ENCODE measurements at places on chromosomes 3 and 15.

DNA sequence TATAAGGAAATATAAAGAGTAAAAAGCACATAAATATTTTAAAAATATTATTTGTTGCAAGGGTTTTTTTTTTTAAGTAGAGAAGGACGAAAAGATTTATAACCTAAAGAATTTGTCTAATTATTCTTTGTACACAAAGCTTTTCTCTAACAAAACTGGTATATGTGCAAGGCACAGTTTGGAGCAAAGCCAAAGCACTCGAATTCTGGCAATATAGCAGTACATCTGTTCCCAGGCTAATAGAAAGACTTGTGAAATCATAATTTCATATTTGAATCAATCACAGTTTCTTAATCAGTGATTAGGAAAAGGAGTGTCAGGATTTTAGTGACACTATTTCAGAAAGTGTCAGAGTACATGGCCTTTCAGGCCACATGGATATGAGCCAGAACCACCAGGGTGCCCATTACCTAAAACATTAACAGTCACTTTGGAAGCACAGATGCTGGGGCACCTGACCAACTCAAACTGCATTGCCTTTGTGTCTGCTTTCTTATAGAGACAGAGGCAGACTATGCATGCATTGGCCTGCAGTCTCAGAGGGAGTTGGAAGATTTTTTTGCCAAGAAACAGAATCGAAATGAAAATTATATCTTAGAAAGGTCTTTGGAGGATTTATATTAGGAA lies 651.8 kb upstream of the SGO1 start:
- no peaks in the 10 kb centered on the region for H3K4me1 ChIP-seq
- no peak for DNase-seq
- H3K27me3 ChIP-seq, result no peaks in the 10 kb centered on the region
- no peaks in the 10 kb centered on the region for H3K36me3 ChIP-seq
- H3K4me3 ChIP-seq, result no peak overlapping the region

DNA sequence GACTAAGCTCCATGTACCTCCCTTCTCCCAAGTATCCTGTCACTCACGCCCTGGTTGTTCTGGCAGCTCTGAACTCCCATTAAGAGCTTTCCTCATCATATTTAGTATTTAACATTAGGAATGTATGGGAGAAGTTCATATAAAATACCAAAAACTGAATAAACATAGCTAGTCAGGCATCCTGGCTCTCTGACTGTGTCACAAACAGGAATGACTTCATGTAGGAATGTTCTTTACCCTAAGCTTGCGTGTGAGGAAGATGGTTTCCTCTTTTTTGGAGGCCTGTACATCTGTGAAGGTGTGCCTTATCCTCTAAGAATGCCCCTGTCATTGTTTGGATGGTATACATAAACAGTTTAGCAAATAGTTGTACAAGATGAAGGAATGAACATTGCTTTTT lies 38.6 kb downstream of the SEMA6D start:
- H3K27me3 ChIP-seq, result no peaks in the 10 kb centered on the region
- no peak overlapping the region for H3K27ac ChIP-seq
- no peak overlapping the region for H3K4me3 ChIP-seq
- H3K36me3 ChIP-seq, result no peaks in the 10 kb centered on the region

GRCh38 chr3:43370293-43370980 lies 84.1 kb downstream of the SNRK start:
- H3K27ac ChIP-seq, result no peak overlapping the region
- DNase-seq, result no peak
- no peaks in the 10 kb centered on the region for H3K27me3 ChIP-seq
- no peaks in the 10 kb centered on the region for H3K4me1 ChIP-seq

DNA sequence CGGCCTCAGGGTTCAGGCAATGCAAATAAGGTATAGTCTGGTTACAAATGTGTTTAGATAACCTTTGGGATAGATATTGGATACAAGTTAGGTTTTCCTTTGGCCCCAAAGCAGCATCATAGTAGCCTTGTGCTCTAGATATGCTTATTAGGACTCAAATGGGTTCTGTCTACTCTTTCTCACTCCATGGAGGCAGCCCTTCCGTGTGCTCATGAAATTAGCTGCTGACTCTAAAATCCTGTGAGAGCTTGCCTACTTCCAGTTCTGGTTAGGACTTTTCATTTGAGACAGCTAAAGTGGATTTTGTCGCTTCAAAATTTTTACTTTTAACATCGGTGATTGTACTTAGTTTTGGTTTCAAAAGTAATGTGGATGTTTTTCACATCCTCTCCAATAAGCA lies 1.6 kb downstream of the CDV3 start:
- H3K4me3 ChIP-seq, result peak overlapping the region; percentile 93
- DNase-seq, result no peak
- peaks cover 52% of the 10 kb centered on the region for H3K36me3 ChIP-seq
- peaks cover 48% of the 10 kb centered on the region for H3K4me1 ChIP-seq

- H3K27me3 ChIP-seq, result no peaks in the 10 kb centered on the region
- no peak for DNase-seq
- H3K4me1 ChIP-seq, result no peaks in the 10 kb centered on the region
- no peaks in the 10 kb centered on the region for H3K36me3 ChIP-seq
- no peak overlapping the region for H3K4me3 ChIP-seq
- H3K27ac ChIP-seq, result no peak overlapping the region
Observed at GRCh38 chr3:157514371-157514895, 11.2 kb upstream of the VEPH1 start.

GRCh38 chr3:125431391-125431790 lies 56.3 kb upstream of the ZNF148 start:
- no peak overlapping the region for H3K4me3 ChIP-seq
- no peaks in the 10 kb centered on the region for H3K27me3 ChIP-seq
- no peaks in the 10 kb centered on the region for H3K36me3 ChIP-seq
- H3K27ac ChIP-seq, result no peak overlapping the region

- H3K27me3 ChIP-seq, result no peaks in the 10 kb centered on the region
- H3K36me3 ChIP-seq, result no peaks in the 10 kb centered on the region
Observed at GRCh38 chr3:137724240-137724639, 39.9 kb upstream of the SOX14 start.

GRCh38 chr3:125116311-125117080 lies 60.7 kb upstream of the HEG1 start:
- peaks cover 25% of the 10 kb centered on the region for H3K4me1 ChIP-seq
- no peaks in the 10 kb centered on the region for H3K36me3 ChIP-seq
- H3K4me3 ChIP-seq, result no peak overlapping the region
- no peak for DNase-seq
- peaks cover 19% of the 10 kb centered on the region for H3K27me3 ChIP-seq
- H3K27ac ChIP-seq, result no peak overlapping the region

GRCh38 chr15:76991048-76991447 lies 3.9 kb upstream of the PSTPIP1 start:
- H3K36me3 ChIP-seq, result peaks cover 6% of the 10 kb centered on the region
- no peak for DNase-seq
- peaks cover 63% of the 10 kb centered on the region for H3K4me1 ChIP-seq
- H3K27me3 ChIP-seq, result no peaks in the 10 kb centered on the region

DNA sequence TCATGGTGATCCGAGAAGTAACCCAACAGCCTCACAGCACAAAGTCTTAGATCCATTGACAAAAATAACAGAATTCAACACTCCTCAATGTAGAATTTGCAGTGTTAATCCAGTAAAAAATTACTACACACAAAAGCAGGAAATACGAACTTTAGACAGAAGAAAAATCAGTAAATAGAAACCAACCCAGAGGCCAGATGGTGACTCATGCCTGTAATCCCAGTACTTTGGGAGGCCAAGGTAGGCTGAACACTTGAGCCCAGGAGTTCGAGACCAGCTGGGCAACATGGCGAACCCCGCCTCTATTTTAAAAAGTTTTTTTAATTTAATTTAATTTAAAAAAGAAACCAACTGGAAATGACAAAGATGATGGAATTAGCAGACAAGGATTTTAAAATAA lies 36.1 kb downstream of the SELENOT start:
- peaks cover under 1% of the 10 kb centered on the region for H3K36me3 ChIP-seq
- H3K27ac ChIP-seq, result no peak overlapping the region
- H3K27me3 ChIP-seq, result peaks cover 7% of the 10 kb centered on the region

DNA sequence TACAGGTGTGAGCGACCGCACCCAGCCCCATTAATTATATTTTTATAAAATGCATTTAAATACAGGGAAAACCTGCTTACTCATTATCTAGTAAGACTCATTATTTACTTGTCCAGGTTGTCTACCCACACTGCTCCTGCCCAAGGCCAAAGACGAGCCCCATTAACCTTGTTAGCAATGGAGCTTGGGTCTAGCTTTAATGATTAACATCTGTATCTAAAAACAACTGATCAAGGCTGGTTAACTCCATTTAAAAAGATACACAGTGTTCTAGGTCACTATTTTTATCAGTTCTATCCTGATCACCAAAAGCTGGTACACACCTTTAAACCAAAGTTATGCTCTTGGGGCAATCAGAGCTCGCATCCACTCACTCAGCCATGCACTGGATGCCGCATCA lies 10.4 kb upstream of the NCKIPSD start:
- H3K4me3 ChIP-seq, result no peak overlapping the region
- no peak overlapping the region for H3K27ac ChIP-seq
- H3K27me3 ChIP-seq, result no peaks in the 10 kb centered on the region
- DNase-seq, result no peak
- H3K4me1 ChIP-seq, result peaks cover 9% of the 10 kb centered on the region

GRCh38 chr3:85360742-85361387 lies 402.1 kb downstream of the CADM2 start:
- no peaks in the 10 kb centered on the region for H3K36me3 ChIP-seq
- no peak overlapping the region for H3K27ac ChIP-seq
- no peak for DNase-seq
- no peaks in the 10 kb centered on the region for H3K4me1 ChIP-seq

DNA sequence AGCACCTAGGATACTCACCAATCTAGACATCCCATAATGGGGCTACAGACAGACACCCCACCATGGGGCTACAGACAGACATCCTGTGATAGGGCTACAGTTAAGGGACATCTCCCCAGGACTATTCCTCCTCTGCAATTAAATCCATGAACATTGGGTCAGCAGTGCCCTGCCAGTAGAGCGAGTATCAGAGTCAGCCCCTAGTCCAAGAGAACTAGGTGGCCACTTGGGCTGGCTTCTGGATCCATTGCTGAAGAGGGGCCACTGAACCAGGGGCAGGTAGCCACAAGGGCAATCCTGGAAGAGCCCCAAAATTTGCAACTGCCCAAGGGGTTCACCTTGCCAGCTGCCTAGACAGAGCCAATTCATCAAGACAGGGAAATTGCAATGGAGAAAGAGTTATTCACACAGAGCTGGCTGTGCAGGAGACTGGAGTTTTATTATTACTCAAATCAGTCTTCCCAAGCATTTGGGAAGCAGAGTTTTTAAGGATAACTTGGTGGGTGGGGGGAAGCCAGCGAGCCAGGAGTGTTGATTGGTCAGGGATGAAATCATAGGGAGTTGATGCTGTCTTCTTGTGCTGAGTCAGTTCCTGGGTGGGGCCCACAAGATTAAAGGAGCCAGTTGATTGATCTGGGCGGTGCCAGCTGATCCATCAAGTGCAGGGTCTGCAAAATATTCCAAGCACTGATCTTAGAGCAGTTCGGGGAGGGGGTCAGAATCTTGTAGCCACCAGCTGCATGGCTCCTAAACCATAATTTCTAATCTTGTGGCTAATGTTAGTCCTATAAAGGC lies 170.2 kb upstream of the SMAD3 start:
- no peaks in the 10 kb centered on the region for H3K36me3 ChIP-seq
- no peak for DNase-seq
- no peak overlapping the region for H3K27ac ChIP-seq
- H3K4me1 ChIP-seq, result peaks cover 5% of the 10 kb centered on the region
- peaks cover 9% of the 10 kb centered on the region for H3K27me3 ChIP-seq

- no peaks in the 10 kb centered on the region for H3K4me1 ChIP-seq
- no peaks in the 10 kb centered on the region for H3K36me3 ChIP-seq
- no peak overlapping the region for H3K27ac ChIP-seq
- no peak overlapping the region for H3K4me3 ChIP-seq
- DNase-seq, result no peak
- H3K27me3 ChIP-seq, result peaks cover 3% of the 10 kb centered on the region
Observed at GRCh38 chr3:64103131-64103530, 79.8 kb upstream of the PSMD6 start.

DNA sequence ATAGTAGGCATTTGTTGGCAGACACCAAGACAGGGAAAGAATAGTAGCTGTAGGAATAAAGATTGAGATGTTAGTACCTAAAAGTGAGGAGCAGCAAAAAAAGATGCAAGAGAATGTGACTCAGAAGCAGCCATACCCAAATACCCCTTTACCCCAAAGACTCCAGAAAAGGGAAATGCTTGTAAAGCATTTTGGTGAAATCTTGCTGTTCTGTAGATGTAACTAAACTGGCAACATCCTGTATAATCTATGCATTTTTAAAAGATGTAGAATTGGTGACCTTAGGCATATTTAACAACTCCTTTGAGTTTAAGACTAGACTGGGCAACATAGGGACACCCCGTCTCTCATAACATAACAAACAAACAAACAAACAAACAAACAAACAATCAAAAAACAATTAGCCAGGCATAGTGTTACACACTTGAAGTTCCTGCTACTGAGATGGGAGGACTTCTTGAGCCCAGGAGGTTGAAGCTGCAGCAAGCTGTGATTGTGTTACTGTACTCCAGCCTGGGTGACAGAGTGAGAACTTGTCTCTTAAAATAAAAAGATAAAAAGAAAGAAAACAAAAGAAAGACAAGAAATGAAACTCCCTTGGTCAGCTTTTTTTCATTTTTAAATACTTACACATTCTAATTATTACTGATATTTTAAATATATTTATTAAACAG lies 361.5 kb upstream of the KCNH8 start:
- no peak overlapping the region for H3K4me3 ChIP-seq
- no peaks in the 10 kb centered on the region for H3K27me3 ChIP-seq
- peaks cover 15% of the 10 kb centered on the region for H3K4me1 ChIP-seq
- DNase-seq, result no peak

DNA sequence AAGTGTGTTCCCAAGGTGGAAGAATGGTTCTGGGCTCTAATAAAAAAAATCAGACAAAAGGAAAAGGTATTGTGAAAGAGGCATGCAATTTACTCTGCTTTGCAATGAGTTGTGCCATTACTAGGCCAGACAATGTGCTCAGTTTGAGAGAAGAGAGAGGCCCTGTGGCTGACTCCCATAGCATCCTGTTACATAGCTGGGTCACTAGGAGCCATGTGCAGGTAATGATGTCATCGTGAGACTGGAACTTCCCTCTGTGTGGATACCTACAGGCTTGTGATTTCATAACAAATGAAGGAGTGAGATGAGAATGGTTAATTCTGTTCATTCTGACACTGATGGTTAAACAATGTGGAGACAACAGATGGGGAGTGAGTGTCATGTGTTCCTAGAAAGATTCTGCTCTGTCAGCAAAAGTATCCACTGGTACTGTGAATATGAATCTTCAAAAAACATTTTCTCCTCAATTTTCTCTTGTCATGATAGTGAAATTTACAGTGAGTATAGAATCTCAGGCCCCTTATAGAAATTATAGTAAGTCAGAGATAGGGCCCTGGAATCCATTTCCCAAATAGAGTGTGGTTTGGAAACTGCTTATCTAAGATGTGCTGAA lies 648.7 kb upstream of the DPPA4 start:
- no peaks in the 10 kb centered on the region for H3K4me1 ChIP-seq
- no peaks in the 10 kb centered on the region for H3K27me3 ChIP-seq
- H3K27ac ChIP-seq, result no peak overlapping the region
- H3K4me3 ChIP-seq, result no peak overlapping the region
- DNase-seq, result no peak

GRCh38 chr15:93987068-93987467 lies 244.3 kb upstream of the MCTP2 start:
- no peak overlapping the region for H3K4me3 ChIP-seq
- H3K4me1 ChIP-seq, result peaks cover 6% of the 10 kb centered on the region
- no peak overlapping the region for H3K27ac ChIP-seq
- H3K27me3 ChIP-seq, result peaks cover 3% of the 10 kb centered on the region
- DNase-seq, result peak; percentile 34

GRCh38 chr3:23650371-23651140 lies 155.2 kb upstream of the UBE2E1 start:
- H3K27ac ChIP-seq, result no peak overlapping the region
- DNase-seq, result no peak
- H3K27me3 ChIP-seq, result peaks cover 6% of the 10 kb centered on the region
- no peak overlapping the region for H3K4me3 ChIP-seq
